Naive thymus-derived CD4-positive, alpha-beta T cell (primary cell): ENCODE measurements at places on chromosomes 12 and 14. TPM values are rescaled to one million over a fixed set of nuclear protein-coding genes. Genes with fewer than 3 reads are reported as not detected.

- DNase-seq = no peak
These were observed 26.2 kb upstream of the TRAF3 start for GRCh38 chr14:102751088-102751487.

The TMCC3 gene
- polyA plus RNA-seq = not detected

The SRRM4 gene
- polyA plus RNA-seq = not detected

GRCh38 chr12:1246637-1247036 is 255.6 kb downstream of the ERC1 start:
- no peak for DNase-seq
